Natural killer cell (primary cell): ENCODE measurements at places on chromosomes 12 and 14. TPM values are rescaled to one million over a fixed set of nuclear protein-coding genes. Genes with fewer than 3 reads are reported as not detected.

- no peak for DNase-seq
Measured at GRCh38 chr14:94797887-94798286, 28.0 kb upstream of the GSC start.

DNA sequence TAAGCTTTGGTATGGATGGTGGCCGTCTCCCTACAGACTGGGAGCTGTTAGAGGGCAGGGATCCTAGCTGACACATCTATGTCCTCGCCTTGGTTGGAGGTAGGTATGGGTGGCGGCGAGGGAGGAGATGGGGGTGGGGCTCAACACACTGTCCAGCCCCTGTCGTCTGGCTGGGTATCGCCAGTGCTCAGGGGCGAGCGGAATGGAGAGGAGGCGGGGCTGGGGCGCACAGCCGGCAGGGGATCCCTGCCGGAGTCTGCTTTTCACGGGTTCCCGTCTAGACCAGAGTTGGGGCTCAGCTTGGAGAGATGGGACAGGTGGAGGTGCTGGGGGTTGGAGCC lies 16.1 kb downstream of the TAMALIN start:
- no peak for DNase-seq

- DNase-seq = no peak
Measured at GRCh38 chr14:51219473-51220448, 20.3 kb upstream of the TMX1 start.

- no peak for DNase-seq
Measured at GRCh38 chr14:64232095-64232838, 61.9 kb downstream of the ESR2 start.

DNA sequence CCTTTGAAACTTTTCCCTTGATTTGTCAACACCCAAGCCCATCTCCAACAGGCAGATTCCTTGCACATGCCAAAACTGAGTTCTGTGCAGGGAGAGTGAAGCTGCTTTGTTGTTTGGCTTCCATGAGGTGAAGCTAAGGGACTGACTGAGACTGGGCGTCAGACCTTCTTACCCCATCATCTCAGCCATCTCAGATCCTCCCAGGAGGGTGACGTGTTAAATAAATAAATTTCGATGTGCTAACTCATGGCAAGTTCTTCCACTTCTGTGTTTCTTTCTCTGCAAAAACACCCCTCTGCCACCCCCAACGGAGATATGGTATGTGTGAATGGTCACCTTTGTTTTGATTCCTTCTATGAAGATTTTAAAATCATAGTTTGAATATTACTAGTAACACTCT lies 17.8 kb downstream of the UTP20 start:
- no peak for DNase-seq

- DNase-seq = no peak
Measured at GRCh38 chr12:64685050-64685449, 74.2 kb downstream of the GNS start.

DNA sequence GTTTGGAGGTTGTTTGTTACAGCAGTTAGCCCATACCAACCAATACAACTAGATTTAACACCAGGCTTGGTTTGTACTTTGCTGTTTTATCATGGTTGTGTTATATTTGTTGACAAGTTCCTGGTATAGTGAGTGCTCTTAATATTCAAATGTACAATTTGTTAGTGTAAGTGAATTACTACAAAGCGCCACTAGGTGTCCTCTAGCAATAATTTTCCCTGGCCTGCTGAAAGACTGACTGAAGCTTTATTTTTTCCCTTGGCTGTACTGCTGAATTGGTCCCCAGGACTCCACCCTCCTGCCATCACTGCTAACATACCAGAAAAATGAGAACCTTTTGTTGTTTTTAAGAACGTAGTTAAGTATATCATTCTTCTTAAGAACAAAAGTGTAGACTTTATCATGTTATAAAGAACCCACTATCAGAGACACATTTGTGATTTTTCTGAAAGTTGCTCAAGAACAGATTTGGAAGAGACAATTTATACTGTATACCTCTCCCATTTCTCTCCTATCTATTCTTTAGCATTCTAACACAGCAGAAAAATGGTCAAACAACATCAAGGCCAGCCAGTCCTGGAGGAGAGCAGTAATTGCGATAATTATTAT lies 75.3 kb upstream of the FAR2 start:
- DNase-seq = peak; percentile 65

- DNase-seq = no peak
Measured at GRCh38 chr12:122665759-122666158, 37.4 kb downstream of the HCAR2 start.

- DNase-seq = no peak
Measured at GRCh38 chr14:70721542-70721941, 79.8 kb downstream of the TTC9 start.

- no peak for DNase-seq
Measured at GRCh38 chr12:108326254-108326750, 12.8 kb downstream of the CMKLR1 start.

- no peak for DNase-seq
Measured at GRCh38 chr14:87233266-87233665, 759.7 kb downstream of the GALC start.

- DNase-seq = no peak
Measured at GRCh38 chr12:60100160-60100559, 504.3 kb downstream of the SLC16A7 start.

- no peak for DNase-seq
Measured at GRCh38 chr14:89032086-89032649, 207.7 kb downstream of the TTC8 start.

DNA sequence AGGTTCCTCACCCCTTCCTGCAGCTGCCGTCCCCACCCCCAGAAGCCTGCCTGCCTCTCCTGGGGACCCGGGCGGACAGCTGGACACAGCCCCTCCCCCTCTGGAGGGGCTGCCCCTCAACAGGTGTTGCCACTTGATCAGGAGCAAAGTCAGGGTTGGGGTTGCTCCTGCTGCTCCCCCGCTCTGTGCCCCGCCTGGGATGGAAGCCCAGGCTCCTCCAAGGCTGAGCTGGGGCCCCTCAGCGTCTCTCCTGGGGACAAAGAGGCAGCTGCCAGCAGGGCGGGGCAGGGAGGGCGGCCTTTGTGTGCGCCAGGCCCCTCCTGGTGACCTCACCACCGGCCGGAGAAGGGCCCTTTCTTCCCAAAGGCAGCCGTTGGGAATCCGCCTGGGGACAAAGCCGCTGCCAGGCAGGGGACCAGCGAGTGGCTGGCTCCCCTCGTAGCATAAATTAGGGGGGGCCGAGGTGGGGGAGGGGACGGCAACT lies 13.7 kb downstream of the TRMT61A start:
- no peak for DNase-seq

DNA sequence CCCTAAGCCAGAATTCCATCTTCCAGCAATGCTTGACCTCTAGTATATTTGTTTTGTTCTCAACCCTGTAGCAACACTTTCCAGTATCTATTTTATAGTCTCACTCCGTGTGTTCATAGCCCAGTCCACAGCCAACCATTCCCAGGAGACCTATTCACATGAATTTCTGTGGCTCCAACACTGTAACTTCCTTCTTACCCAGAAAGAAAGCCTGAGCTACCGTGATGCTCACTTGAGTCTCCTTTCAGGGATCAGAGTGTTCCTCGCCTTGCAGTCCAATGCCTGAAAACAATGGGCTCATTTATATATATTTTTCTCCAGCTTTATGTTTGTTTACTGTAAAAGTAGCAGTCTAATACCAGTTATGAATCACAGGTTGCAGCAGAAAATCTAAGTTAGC lies 645.0 kb upstream of the NOVA1 start:
- no peak for DNase-seq

DNA sequence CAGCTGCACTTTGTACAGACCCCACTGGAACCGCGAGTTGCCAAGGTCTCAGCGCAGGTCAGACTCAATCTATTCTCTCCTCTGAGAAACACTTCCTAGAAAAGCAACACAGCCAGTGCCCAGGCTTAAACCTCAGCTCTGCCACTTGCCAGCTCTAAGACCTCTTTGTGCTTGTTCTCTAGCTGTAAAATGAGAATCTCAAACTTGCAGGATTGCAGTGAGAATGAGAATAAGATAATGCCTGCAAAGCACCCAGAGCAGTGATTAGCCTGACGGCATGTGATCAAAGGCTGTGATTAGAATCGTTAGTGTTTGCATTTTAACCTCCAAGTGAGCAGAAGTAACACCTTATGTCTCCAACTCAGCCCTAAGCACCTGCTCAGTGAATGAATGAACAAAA lies 21.3 kb downstream of the ANO2 start:
- DNase-seq = no peak

- peak; percentile 35 for DNase-seq
Measured at GRCh38 chr12:26971963-26972362, 33.7 kb downstream of the FGFR1OP2 start.

DNA sequence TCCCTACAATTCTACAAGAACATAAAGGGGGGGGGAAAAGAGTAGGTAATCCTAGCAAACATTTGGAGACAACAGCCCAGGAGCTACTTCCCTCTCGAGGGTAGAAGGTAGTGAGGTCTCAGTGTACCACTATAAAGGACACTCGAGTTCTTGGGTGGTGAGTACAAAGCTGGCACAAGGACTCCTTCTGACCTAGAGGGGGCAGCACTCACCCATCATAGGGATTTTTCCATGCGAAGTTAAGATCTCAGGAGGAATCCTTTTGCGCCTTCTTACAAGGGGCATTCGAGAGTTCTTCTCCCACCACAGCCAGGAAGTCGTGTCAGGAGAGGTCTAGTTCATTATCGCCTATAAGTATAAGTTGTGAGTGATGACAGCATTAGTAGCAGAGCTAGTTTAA lies 200.2 kb upstream of the RBM19 start:
- DNase-seq = no peak

DNA sequence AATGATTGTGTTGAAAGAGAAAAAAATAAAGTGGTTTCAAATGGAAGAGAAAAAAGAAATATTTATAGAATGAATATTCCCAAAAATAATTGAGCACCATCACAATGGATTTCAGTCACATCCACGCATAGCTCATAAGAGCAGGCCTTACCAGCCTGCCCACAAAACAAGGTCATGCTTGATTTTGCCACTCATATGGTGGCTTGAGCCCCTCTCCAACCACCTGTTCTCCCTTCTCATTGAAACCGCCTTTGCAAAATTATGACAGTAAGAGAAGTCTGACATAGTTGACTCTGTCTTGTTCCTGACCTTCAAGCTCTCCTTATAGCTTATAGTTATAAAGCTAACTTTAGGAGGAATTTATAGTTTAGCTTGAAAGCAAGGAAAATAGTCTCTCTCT lies 33.3 kb upstream of the NAP1L1 start:
- no peak for DNase-seq

- no peak for DNase-seq
Measured at GRCh38 chr14:25250516-25250915, 200.6 kb upstream of the STXBP6 start.

DNA sequence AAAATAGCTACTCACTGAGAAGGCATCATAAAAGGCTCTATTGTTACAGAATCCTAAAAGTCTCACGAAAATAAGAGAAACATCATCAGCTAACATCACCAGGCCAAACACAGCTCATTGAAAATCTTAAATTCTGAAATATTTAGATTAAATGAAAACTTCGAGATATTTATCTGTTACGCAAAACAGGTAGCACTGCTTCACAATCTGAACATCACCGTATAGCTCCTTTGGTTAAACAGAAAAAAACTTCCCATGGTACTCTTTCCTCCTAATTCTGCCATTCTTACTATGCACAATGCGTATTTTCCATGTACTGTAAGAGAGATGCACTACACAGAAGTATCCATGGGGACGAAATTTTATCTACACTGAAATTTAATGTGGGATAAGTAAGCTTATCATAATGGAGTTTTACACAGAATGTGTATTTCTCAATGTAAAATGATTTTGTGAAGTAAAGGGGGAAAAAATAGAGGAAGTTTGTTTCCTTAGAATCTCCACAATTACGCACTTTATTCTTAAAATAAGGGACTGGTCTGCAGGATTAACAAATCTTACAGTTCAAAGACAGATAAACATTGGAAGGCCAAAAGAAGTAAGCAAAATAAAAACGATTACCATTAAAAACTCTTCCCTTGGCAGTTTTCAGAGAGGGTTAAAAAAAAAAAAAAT lies 1.9 kb downstream of the SGPP1 start:
- DNase-seq = no peak

GRCh38 chr14:72476657-72477499 lies 417.0 kb downstream of the DPF3 start:
- DNase-seq = peak; percentile 46

DNA sequence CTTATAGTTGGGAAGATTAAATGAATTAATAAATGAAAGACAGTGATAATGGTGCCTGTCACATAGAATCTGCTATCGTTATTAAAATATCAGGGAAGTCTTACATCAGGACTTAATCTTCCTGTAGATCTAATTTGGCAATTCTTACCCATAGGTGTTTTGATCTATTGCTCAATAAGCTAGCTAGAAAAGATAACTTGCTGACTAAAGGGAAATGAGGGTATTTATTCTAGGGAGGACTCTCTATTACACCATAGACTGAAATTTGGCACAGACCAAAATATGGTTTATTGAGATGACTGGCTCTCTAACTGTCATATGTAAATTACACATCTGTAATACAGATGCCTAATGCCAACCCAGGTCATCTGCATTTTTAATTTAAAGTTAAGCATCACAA lies 11.5 kb downstream of the HAL start:
- no peak for DNase-seq

The NEMP1 gene
- total RNA-seq = 16.7 TPM

The FOXG1 gene
- not detected for total RNA-seq

The TMEM30B gene
- total RNA-seq = 1.4 TPM

The SIX6 gene
- total RNA-seq = not detected

The KERA gene
- total RNA-seq = not detected

The C3AR1 gene
- total RNA-seq = 16.9 TPM

The MIP gene
- total RNA-seq = not detected

The GPR137C gene
- total RNA-seq = 0.57 TPM

The GLIPR1L1 gene
- total RNA-seq = not detected

The TAS2R19 gene
- 2.9 TPM for total RNA-seq

The GPRC5D gene
- not detected for total RNA-seq
